ENCODE measurements at places on chromosomes 1 and 21. TPM values are rescaled to one million over a fixed set of nuclear protein-coding genes. Genes with fewer than 3 reads are reported as not detected.

DNA sequence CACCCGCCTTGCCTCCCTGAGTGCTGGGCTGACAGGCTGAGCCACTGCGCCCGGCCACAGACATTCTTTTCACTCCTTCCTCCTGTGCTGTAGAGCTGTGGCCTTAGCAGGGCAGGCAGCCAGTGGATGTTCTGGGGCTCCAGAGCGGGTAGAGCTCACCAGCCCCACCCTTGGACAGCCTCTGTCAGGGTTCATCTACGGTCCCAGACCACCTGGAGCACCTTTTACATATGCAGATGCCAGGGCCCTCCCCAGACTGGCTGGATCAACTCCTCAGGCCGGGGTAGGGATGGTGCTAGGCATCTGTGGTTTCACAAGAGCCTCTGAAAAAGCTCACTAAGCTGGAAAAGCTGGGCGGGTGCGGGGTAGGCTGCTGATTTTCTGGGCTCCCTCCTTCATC is 4.6 kb downstream of the ATP13A2 start:
- DNase-seq: no peak

GRCh38 chr1:164702216-164702615 is 143.2 kb downstream of the PBX1 start:
- no peak for DNase-seq

Gene HSF2BP
- total RNA-seq: 0.76 TPM

- DNase-seq: no peak
Measured at GRCh38 chr1:27559466-27560030, 44.4 kb downstream of the AHDC1 start.

- DNase-seq: no peak
Measured at GRCh38 chr21:19026911-19027310, 623.3 kb upstream of the TMPRSS15 start.

DNA sequence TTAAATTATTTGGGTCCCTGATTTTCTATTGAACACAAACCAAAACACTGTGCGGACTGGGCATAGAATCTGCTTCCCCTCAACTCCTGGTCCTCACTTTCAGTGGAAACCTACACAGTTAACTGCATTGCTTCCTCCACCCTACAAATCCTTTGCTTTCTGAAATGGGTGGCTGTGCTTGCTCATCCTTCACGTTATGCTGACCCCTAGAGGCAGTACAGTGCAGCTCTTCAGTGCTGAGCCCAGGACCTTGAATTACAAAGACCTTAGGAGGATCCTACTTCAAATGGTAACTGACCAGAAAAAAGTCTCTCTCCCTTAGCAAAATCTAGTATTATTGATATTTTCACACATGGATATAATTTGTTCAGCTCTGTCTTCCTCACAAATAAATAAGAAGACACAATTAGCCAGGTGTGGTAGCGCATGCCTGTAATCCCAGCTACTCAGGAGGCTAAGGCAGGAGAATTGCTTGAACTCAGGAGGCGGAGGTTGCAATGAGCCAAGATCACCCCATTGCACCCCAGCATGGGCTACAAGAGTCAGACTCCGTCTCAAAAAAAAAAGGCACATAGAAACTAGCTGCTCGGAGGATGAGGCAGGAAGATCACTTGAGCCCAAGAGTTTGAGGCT is 63.4 kb upstream of the L1TD1 start:
- DNase-seq: no peak

- DNase-seq: no peak
Measured at GRCh38 chr1:43789604-43790550, 82.5 kb downstream of the ST3GAL3 start.

DNA sequence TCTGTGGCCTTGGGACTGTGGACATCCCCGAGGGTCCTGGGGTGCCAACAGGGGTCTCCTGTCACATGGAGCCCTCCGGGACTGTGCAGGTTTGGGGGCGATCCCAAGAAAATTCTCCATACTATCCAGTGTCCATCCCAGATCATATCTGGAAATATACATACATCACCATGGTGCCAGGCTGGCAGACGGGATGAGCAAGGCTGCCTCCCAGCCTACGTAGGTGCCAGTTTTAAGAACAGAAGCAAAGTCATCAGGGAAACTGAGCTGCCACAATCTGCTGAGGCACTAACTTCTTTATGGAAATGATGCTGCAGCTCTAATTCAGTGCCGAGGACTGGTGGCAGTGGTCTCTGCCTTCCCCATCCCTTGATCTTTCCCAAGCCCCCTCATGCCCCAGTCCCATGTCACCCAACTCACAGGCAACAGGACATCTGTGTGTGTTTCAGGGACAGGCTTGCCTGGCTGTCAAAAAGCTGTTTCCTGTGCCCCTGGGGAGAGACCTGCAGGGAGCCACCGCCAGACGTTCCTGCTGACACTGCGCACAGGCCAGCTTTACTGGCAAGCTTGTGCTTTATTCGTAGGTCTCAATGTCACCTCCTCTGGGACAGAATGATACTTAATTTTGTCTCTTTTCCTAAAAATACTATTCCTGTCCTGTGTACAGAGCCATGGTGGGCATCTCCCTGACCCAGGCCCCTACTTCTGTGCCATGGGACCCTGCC is 15.5 kb downstream of the TEX35 start:
- DNase-seq: no peak

Gene SAMSN1
- total RNA-seq: 5.0 TPM

DNA sequence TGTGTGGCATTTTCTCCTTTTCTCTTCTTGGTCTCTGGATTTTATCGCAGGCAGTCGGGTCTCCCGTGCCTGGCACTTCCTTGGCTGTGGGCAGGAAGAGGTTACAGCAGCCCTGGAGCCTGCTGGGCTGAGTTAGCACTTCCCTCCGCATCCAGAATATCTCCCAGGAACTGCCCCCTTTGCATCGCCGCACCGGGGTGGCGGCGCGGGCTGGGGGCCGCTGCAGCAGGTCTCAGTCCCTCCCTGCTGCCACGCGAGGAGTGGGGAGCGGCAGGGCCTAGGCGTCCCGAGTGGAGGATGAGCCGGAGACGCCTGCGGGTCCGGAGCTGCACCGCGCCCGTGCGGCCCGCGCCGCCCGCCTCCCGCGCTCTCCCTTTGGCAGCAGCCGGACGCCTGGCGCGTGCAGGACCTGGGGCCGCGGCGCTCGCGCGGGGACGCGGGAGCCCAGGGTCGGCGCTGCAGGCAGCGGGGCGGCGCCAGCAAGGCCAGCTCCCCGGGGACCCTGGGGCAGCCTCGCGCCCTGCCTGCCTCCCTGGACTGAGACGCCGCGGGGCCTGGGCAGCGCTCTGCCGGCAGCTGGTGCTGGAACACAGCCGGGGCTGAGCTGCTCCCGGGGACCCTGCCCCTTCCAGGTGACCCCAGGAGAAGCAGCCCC is 192.8 kb downstream of the PRDM2 start:
- DNase-seq: no peak

DNA sequence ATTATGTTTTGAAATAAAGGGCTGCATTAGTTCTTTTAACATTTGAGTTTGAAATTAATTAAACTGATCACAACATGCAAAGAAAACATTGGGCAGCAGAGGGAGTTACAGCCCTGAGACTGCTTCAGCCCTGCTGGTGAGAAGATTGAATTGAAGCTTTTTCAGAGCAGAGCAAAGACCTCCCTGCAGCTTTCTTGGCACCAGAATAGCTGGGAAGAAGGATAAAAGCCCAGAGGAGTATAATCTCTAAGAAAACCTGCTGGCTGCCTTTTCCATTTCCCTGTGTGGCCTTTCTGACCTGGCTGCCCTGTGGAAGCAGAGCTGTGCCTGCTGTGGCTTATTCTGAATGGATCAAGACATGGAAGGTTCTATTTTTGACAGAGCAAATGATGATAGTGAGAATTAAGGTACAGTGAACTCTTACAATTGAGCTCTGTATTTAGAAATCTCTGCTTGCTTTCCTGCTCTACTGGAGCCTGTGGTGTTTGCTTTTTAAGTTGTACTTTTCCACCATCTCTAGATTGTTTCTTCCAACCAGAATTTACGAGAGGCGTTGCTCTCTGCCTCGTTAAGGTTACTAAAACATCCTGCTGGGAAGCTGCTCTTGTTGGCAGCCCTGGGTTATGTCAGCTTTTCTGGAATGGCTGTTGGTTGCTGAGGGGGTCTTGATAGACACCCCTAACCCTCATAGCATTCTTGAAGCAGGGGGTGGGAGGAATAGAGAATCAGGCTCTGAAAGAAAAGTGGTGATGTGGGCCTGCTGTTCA is 9.9 kb downstream of the SNRPE start:
- DNase-seq: no peak

- no peak for DNase-seq
Measured at GRCh38 chr1:52677076-52677806, 20.9 kb downstream of the COA7 start.

DNA sequence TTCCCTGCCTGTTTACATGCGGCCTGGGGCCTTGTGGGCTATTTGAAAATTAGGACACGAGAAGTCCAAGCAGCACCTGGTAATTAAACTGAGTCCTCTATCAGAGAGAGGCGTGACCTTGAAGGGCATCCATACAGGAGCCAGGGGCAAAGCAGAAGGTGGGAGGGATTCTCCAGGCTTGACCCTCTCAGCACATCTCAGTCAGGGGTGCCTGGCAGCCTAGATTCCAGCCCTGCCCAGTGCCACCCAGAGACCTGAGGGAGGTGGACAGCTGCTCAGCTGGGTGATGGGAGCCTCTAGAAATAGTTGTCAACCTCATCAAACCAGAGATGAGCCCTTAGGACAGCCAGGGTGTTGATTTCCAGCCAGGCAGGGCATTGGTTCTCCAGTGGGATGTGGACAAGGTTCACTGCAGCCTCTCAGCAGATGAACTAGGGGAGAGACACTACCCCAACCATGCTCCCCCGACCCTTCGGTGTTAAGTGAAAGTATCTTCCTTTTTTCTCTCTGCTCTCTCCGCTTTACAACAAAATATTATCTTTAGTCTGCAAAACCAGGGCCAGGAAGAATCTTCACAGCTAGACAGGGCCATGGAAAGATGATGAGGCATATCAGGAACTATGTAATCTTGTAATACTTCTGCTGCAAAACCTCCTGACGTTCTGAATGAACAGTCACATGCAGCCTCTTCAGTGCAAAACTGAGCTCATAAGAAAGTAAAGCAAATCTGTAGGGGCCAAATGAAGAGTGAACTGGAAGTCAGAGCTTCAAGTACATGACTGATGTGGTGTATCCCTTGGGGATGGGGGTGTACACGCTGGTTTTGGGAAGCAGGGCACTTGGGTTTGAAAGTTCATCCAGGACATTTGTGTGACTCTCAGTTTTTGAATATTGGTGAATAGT is 35.9 kb upstream of the ATP5PO start:
- DNase-seq: no peak

GRCh38 chr1:156128308-156128653 is 13.8 kb downstream of the LMNA start:
- no peak for DNase-seq

DNA sequence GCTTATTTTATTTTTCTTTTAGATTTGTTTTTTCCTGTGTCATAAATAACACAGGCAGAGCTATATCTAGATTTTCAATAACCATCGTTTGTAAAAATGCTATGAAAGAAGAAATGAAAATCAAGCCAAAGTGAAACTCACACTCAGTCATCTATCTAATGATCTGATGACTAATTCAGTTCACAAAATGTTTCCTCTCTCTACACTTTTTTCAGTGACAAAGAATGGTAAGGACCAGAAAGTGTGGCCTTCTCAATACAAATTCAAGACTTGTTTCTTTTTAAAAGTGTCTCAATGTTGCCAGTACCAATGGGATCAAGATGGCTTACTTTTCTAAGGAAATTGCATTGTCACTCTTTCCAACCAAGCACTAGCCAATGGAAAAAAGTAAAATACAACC is 282.8 kb upstream of the PKN2 start:
- no peak for DNase-seq
